ENCODE measurements at places on chromosomes 4 and X.

DNA sequence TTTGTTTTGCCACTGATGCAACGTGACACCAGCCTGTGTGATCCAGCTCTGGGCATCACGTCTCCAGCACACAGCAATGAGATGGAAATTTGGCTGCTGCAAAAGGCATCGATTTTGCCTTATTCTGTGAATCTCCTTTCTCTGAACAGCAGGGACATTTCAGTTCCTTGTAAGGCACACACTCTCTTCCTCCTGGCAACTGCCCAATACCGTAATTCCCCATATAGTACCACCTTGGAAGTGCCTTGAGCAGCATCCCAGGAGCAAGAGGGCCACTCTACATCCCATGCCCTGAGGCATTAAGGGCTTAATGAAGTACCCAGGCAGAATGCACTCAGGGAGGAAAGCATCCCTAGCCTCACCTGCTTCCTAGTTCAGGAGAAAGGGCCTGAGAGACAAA, 10.5 kb upstream of the MAMLD1 start:
- DNase-seq: no peak

DNA sequence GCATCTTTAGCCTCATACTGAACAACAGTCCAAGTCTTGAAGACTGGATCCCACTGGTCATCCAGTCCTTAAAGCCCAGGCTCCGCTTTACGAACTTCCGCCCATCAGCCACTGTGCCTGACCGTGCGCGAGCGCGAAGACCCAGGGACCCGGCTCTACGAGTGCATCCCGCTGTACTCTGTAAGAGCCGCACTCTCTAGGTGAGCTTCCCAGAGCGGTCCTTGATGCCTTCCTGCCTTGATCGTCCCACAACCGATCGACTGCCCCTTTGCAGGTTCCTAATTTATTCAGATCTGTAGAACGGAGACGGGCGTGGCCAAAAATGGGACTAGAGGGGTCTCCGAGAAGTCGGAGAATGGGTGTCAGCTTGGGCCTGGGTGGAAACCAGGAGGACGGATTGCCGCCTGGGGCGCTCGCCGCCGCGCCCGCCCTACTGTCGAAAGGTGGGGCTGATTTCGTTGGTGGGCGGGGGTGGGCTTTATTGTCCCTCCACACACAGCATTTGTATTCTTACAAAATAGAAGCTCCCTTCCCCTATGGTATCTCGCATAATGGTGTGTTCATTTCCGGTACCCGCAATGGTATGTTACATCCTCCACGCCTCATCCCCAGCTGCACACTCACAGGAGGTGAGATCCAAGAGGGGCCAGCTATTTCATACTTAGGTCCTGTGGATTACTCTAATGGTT, 42.3 kb upstream of the FAM156A start:
- DNase-seq: no peak

DNA sequence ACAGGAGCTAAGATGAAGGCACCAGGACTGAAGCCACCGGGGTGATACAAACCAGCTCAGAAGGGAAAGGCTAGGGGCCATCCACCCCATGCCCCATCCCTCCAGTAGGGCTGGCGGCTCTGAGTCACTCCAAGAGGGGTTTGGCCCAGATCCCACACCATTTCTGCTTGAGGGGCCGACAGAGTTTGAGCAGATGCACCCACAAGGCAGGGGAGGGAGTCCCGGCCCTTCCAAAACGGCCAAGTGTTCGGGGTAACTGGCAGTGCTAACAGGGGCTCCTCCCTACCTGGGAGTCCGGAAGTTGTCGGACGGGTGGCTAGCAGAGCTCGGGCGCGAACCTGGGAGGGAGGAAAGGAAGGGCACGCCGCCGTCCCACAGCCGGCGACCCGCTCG, 412 bp downstream of the SLC10A3 start:
- peak; percentile 31 for DNase-seq

DNA sequence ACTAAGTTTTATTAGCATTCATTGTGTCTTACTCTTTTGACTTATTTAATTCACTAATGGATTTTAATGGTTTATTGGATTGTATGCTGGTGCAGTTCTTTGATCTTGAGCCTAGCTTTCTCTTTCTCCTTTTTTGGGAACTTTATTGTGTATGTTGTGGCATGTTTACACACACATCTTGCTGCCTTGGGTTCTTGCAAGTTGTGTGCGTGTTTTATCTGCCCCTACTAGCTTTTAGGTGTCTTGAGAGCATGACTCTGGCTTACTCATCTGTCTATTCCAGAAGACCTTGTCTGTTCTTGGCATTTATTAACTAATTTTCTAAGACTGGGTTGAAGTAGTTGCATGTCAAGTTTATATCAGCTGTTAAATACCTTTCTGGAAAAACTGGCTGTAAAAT, 2.7 kb downstream of the TMEM165 start:
- DNase-seq: no peak

DNA sequence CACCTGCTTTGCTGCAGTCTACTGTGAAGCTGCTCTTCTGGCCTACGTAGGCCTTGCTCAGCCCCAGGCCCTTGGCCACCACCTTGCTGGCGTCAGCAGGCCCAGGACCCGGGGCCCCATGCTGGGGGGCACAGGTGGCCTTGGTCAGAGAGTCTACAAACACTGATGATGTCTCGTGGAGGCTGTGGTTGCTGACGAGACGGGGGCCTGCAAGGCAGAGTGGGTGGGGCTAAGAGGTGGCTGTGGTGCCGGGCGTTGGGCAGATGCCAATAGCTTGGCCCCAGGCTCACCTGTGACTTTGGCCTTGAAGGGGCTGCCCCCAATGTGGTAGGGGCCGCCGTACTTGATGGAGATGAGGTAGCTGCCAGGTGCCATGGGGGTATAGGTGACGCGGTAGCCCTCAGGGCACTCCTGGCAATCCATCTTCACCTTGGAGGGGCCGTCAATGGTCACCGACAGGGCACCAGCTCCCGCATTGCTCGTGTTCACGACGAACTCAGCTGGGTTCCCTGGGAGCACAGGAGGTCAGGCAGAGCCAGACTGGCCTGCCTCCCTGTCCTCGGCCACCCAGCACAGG, 25.0 kb downstream of the FLNA start:
- no peak for DNase-seq

GRCh38 chr4:20195071-20195885, 56.4 kb upstream of the SLIT2 start:
- peak; percentile 44 for DNase-seq

GRCh38 chr4:52904421-52904820, 42.3 kb downstream of the RASL11B start:
- peak; percentile 26 for DNase-seq

- DNase-seq: no peak
Observed at GRCh38 chr4:188911199-188911598, 772.0 kb downstream of the TRIML1 start.

DNA sequence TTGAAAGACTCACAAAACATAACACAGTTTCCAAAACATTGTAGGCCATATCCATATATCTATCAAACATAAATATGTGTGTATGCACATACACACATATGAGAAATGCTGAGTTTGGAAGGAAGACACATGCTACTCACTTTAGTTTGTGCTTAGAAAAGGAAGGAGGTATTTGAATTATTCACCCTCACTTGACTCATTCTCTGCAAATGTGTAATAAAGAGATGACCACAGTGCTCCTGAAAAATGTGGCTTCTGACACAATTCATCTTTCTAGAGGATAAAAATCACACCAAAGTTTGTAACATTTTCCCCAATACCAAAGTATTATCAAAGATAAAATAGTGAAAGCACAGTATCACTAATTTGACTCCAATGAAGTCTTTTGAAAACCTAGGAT, 950.1 kb downstream of the FAT4 start:
- DNase-seq: peak; percentile 50

DNA sequence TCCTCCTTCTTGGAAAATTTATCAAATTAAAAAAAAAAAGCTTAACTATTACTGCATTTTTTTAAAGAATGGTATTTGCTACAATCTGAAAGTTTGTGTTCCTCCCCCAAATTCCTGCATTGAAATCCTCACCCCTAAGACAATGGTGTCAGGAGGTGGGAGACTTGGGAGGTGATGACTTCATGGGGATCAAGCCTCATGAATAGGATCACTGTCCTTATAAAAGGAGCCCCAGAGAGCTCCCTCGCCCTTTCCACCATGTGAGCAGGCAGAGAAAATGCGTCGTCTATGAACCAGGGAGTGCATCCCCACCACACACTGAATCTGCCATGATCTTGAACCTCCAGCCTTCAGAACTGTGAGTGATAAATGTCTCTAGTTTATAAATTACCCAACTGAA, 38.0 kb downstream of the DHRSX start:
- DNase-seq: no peak

DNA sequence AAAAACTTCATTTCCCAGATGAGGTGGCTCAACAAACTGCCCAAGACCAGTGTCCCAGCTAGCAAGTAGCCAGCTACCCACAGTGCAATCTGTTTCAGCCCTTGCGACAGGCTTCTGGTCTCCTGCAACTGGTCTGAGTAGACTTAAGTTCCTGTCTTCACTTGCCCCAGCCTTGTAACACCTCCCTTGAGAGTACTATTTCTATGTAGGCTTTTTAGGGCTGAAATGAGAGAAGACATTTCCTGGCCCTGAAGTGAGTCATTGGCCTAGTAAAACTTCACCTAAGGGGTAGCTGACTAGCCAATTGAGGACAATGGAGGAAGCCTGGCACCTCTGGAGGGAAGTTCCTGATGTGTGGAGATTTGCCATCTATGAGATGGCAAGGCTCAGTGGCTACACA, 80.1 kb upstream of the STIM2 start:
- DNase-seq: no peak

DNA sequence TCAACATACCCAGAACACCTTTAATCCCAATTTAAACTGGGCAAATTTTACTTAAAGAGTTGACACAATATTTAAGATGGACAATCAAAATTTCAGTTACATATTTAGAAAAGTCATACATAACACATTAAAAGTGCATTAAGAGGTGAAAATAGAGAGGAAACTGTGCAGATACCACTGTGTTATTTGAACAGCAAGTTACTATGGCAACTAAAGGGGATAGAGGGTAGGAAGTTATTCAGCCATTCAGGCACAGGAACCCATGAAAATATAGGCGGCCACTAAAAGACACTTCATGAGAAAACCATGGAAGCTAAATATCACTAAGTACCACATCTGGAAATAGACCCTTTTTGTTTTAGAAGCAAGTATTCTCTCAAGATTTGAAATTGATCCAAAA, 75.1 kb downstream of the PDGFC start:
- DNase-seq: no peak

GRCh38 chrX:74925225-74926088, at the start of gene NEXMIF:
TSS of gene NEXMIF (minus strand) at chrX:74925452.
- DNase-seq: peak; percentile 28

GRCh38 chr4:140342620-140343019, 30.8 kb upstream of the SCOC start:
- no peak for DNase-seq

- DNase-seq: no peak
Observed at GRCh38 chrX:39189431-39189830, 388.2 kb downstream of the MID1IP1 start.
